GM04503 (cell line): ENCODE measurements at places on chromosomes 11 and 22.

- no peak for DNase-seq
Observed at GRCh38 chr11:111532365-111532709, 8.2 kb upstream of the LAYN start.

- no peak for DNase-seq
Observed at GRCh38 chr11:45110562-45110961, 35.9 kb upstream of the PRDM11 start.

DNA sequence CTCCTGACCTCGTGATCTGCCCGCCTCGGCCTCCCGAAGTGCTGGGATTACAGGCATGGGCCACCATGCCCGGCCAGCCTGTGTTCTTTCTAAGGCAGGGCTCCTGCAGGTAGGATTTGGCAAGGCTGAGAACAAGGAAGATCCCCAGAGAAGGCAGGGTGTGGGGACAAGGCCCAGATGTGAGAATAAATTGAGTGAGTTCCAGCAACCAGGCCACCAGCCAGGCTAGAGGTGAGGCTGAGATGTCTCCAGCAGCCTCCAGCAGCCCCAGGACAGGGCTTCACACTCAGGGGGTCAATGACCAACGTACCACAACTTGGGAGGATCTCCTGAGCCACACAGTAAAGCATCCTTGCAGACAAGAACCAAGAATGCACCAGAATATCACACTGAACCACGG, 75.1 kb downstream of the BUD13 start:
- DNase-seq = no peak

DNA sequence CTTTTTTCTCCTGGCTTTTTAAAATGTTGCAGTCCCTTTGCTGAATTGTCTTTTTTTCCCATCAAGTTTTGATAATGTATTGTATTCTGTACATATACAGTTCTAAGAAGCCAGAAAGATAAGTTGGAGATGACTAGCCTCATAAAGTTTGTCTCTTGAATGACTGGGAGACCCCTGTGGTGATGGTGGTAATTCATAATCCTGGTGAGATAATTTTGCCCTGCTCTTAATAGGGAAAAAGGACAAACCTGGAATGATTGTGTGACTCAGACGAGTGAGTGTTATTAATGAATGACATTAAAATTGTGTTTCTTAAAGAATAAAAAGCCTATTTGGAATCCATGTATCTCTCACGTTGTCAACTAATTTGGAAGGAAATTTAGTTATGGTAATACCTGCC, 1.2 kb downstream of the HIKESHI start:
- DNase-seq = no peak

- DNase-seq = no peak
Observed at GRCh38 chr11:8251616-8252295, 11.9 kb downstream of the LMO1 start.

DNA sequence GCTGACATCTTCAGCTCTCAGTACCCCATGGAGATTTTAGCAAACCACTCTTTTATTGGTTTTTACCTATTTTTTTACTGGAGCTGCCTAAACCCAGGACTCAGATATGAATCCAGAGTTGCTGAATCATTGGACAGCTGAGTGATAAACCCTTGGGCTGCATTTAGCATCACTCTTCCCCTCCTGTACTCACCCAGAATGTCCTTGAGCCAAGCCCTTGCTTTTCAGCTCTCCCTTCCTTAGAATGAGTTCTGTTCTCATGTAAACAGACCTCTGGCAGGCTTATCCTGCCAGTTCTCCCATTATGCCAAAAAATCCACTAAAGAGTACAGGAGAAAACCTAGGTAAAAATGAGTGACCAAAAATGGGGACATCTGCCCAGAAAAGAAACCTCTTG, 200.1 kb upstream of the POU2AF2 start:
- no peak for DNase-seq

- DNase-seq = no peak
Observed at GRCh38 chr11:8352103-8352875, 88.6 kb upstream of the LMO1 start.

GRCh38 chr11:66409226-66409625, 11.6 kb upstream of the NPAS4 start:
- DNase-seq = no peak

- no peak for DNase-seq
Observed at GRCh38 chr11:133122256-133122655, 410.0 kb downstream of the OPCML start.

GRCh38 chr11:28627690-28628255, 519.6 kb downstream of the METTL15 start:
- DNase-seq = no peak

DNA sequence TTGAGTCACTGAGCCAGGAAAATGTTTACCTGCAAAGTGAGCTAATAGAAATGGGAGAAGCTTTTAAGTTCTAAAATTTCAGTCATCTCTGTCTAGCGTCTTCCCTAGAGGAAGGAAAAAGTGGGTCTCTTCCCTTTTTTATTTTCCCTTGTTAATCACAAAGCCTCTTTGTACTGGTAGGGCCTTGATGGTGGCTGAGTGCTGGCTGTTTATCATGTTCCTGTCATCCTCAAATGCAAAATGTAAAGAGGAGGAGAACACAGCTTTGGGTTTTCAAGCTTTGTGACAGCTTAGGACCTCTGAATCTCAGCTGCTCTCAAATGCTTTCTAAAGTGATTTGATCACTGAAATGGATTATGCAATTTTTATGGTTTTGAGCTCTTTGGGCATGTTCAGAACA, 222.0 kb downstream of the TMEM135 start:
- DNase-seq = no peak

DNA sequence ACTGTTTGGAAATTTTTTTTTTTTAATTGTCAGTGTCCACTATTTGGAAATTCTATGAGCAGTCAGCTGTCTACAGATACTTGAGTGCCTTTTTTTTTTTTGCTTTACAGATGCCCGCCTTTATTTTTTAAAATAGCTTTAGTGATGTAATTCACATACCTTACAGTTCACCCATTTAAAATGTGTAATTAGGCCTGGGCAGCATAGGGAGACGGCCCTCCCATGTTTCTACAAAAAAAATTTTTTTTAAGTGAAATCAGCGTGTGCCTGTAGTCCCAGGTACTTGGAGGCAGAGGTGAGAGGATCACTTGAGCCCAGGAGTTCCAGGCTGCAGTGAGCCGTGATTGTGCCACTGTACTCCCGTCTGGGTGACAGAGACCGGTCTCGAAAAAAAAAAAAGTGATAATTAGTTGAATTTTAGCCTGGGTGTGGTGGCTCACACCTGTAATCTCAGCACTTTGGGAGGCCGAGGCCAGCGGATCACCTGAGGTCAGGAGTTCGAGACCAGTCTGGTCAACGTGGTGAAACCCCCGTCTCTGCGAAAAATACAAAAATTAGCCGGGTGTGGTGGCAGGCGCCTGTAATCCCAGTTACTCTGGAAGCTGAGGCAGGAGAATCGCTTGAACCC, 1.5 kb downstream of the ZNF143 start:
- DNase-seq = peak; percentile 10

GRCh38 chr22:37300551-37301017, 18.3 kb downstream of the CYTH4 start:
- no peak for DNase-seq

GRCh38 chr11:19988598-19988997, 171.7 kb downstream of the DBX1 start:
- peak; percentile 95 for DNase-seq

- DNase-seq = no peak
Observed at GRCh38 chr11:1791912-1792311, 28.2 kb upstream of the CTSD start.

DNA sequence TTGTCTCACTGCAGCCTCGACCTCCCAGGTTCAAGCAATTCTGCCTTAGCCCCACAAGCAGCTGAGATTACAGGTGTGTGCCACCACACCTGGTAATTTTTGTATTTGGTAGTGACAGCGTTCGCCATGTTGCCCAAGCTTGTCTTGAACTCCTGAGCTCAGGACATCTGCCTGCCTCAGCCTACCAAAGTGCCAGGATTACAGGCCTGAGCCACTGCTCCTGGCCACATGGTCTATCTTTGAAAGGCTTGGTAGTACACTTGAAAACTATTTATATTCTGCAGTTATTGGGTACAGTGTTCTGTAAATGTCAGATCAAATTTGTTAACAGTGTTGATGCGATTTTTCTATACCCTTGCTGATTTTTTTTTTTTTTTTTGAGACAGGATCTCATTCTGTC, 9.5 kb downstream of the CRYBA4 start:
- DNase-seq = no peak

GRCh38 chr11:38005597-38005996, 1407.6 kb upstream of the RAG2 start:
- no peak for DNase-seq

DNA sequence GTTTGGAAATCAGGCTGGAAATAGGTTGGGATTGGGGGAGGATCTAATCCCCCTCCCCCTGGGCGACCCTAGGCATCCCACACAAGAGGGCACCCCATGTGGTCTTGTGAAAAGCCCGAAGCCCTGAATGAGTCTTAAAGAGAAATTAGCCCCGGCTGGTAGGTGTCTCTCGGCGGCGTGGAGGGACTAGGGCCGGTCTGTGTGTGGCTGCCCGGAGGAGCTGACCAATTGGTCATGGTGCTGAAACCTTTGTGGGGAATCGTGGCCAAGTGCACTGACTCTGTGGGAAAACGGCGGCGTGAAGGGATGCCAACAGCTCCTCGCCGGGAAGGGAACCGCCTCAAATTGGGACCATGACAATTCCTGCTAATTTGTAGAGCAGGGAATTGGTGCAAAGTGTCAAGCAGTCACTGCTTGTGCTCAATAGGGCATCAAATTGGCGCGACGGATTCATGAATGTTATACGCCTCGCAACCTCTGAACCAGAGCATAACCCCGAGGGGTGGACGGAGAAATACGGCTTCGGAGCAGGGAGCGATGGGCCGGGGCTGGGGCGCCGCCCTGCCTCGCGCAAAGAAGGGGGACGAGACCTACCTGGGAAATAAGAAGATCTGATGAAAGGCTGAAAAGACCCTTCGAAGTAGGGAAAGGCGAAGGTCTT, 1.5 kb downstream of the DBX1 start:
- DNase-seq = no peak

DNA sequence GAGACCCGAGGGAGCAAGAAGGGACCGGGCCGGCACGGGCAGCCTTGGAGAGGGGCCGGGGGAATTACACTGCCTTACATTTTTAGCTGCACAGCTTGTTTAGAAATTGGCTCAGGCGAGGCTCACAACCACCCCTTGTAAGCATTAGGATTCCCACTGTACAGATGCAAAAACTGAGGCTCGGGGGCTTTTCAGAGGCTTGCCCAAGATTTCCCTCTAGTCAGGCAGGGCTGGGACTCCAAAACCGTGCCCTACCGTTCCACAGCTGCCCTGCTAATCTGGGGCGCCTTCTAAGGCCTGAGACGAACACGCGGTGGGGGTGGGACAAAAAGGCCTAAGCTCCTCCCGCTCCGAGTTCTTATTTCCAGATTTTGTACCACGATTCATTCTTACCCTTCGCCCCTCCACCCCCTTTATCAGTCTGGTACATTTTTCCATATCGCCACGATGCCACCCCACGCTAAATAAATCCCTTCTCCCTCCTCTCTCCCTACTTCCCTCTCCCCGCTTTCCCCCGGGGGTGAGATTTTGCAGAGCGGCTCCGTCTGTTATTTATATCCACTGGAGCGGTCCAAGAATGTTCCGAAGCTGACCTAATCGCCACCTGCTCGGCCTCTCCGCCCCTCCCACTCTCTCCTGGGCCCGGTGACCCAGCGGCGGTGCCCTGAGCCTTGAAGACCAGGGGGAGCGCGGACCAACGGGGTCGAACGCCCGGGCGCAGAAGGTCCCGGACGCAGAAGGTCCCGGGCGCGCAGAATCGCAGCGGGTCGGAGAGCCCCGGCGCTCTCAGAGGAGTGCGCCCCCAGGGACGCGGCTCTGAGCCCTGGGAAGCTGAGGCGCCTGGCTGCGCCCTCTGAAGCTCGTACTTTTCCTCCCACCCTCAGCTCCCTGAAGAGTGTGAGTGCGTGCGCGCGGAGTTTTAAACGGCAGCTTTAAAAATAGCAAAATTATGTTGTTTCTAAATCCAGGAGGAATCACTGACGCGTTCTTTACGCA, 764 bp upstream of the PACSIN3 start:
- DNase-seq = no peak

DNA sequence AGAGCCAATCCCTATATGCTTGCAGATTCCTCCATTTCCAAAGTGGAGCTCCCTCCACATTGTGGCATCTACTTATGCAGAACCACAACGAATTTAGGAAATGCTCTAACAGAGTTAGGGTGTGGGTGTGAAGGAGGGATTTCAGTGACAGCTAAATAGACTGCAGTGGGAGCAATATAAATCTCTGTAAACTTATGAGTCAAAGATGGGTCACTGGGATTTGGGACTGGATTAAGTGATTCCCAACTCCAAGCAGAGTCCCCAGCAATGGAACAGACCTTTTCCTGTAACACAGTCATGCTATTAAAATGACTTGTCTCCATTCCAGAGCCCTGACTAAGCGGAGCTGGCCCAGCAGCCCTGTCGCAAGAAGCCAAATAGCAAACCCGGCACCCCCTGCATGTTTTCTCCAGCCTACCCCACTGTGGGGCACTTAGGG, 36.6 kb downstream of the RPL27A start:
- DNase-seq = peak; percentile 95
